NCI-H1694 treated with DMSO at 0.1 percent for 48 hours (cell line): ENCODE measurements at places on chromosomes 5 and 9.
A peak's percentile ranks its signal among the peaks of the same experiment; 100 is the strongest.

GRCh38 chr5:103808464-103809106, 246.0 kb upstream of the NUDT12 start:
- DNase-seq: peak; percentile 53

- no peak for DNase-seq
Measured at GRCh38 chr5:85077581-85077980, 692.9 kb upstream of the EDIL3 start.

DNA sequence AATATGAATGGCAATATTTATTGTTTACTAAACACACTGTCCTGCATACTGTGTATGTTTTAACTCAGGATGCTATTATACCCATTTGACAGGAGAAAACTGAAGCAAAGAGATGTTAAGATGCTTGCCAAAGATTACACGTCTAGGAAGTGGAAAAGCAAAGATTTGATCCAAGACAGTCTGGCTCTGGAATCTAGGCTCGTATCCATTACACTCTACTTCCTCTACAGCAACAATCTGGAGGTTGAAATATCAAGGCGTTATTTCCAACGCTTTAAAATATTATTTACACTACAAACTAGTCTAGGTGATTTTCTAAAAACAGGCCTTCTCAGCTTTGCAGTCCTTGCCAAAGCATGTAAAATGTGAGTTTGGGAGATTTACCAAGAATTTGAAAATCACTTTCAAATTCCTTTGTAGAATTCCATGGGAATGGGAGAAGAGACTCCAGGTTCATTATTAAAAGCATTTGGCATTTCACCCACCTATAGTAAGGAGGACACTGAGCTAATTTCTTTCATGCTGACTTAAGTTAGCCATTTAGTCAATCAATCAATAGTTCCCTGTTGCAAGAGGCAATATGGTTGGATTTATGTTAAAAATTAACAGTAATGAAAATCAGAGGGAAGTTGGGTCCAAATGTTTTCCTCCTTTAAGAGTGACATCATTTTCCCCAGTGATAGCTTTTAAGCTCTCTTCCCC, 356.3 kb upstream of the SMARCA2 start:
- DNase-seq: no peak

DNA sequence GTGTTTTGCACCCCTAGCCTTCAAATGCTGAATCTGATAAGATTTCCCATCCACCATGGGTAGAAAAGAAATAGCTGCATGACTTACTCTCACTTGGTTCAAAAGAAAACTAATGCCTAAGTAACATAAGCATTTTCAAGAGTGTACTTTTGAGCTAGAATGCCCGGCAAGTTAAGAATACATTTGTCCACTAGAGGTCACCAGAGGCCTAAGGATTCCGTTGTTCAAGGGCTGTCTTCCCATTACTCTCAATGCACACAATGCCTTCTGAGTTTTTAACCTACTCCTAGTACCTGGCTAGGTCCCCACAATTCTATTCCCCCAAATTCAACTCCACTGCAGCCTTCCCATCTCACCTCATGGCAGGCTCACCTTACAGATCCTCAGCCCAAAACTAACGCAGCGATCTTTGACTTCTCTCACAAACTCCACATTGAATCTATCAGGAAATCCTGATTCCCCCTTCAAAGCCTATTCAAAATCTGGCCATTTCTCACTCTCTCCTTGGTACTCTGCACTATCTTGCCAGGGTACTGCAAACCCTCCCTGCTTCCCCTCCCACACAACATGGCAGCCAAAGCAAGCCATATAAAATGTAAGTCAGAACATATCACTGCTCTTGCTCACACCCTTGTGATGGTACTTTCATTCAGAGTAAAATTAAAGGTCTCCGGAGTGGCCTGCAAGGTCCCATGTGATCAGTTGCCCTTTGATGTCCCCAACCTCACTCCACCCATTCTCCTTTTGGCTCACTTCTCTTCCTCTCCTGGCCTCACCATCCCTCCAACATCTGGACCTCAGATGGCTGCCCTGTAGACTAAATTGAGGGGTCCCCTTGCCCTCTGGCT, 13.4 kb downstream of the OXCT1 start:
- DNase-seq: peak; percentile 82

GRCh38 chr5:157063776-157064430, 5.0 kb upstream of the HAVCR1 start:
- no peak for DNase-seq

DNA sequence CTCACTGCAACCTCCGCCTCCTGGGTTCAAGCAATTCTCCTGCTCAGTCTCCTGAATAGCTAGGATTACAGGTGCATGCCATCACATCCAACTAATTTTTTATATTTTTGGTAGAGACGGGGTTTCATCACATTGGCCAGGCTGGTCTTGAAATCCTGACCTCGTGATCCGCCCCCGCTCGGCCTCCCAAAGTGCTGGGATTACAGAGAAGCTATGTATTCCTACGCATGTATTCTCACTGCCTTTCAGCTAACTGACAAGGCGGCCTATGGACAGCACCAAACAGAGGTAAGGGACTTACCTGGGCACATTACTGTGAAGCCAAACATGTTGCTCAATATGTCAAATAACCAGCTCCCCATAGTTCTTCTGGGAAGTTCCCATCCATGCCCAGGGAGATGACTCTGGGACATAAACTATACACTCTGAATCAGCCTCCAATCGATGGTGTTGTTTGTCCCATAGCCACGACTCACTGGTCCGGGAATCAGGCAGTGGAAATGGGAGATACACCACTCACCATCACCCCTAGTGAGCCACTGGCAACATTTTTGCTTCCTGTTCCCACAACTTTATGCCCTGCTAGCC, 114.6 kb downstream of the SYK start:
- no peak for DNase-seq

DNA sequence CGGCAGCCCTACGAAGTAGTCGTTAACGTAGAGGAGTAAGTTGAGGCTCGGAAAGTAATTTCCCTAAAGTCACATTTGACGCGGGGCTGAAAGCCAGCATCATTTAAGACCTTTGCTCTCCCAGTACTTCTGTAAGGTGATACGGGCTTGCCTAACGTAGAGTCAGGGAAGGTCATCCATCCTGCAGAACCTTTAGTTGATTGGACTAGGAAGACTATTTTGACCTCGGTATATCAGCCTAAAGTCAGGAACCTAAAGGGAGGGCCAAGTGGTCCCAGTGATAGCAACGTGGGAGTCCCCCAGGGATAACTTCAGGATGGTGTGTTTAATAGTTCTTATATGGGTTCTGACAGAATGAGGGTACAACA, 657 bp downstream of the NUP214 start:
- DNase-seq: no peak

DNA sequence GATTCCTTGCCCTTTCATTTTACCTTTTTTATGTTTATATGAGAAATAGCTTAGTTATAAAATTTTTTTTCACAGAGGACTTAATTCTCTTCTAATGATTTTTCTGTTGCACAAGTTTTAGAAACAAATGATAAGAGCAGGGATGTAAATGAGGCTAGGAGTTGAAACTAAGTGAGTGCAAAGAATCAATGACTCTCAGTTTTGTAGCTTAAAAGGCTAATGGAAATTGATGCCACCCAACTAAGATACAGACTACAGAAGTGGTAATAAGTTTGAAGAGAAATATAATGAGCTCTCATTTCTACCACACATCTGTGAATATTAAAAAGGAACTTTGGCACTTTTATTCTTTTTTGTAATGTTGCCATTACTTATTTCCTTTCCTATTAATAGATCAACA, 105.1 kb downstream of the LURAP1L start:
- no peak for DNase-seq

DNA sequence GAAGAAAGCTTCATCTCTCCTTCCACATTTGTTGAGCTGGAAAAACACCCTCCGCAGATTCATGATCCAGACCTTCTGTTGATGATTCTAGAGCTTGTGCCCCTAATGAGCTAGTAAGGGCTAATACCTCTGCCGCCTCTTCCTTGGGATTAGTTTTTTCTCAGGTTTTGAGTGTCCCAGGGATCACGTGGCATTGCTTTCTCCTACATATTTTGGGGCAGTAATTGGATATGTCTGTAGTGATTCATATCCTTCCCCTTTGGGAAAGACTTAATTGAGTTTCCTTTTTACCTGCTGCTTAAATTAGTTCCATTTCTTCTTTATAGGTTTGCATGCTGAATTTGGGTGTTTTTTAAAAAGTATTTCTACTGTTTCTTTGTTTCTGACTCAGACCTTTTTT, 143.9 kb downstream of the GOLPH3 start:
- DNase-seq: no peak
